ENCODE measurements at places on chromosomes 16 and 17.

GRCh38 chr17:2821868-2822267 lies 25.6 kb downstream of the RAP1GAP2 start:
- DNase-seq: no peak

GRCh38 chr17:3621146-3621720 lies 12.0 kb upstream of the TRPV1 start:
- no peak for DNase-seq

DNA sequence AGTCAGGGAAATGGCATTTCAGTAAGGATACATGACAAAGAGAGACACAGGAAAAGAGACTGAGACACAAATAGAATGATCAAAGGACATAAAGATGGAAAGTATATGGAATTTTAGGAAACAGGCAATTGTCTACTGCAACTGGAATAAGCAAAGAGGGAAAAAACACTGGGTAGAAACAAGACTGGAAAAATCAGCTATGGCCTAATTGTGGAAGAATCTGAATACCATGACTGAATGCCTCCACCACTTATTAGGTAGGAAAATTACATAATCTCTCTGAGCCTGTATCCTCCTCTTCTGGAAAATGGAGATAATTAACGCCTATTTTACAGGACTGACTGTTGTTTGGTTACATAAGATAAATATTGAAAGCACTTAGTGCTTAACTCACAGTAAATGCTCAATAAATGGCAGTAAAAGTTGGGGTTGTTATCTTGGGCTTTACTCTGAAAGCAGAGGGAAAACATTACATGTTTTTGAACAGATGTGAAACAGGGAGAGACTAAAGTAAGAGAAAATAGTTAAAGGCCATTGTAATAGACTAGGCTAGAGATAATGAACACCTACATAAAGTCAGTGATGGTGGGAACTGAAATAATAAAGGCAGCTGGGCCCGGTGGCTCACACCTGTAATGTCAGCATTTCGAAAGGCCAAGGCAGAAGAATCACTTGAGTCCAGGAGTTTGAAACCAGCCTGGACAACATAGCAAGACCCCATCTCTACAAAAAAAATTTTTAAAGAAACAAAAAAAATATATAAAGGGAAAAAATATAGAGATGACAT lies 63.5 kb upstream of the C17orf78 start:
- DNase-seq: no peak

DNA sequence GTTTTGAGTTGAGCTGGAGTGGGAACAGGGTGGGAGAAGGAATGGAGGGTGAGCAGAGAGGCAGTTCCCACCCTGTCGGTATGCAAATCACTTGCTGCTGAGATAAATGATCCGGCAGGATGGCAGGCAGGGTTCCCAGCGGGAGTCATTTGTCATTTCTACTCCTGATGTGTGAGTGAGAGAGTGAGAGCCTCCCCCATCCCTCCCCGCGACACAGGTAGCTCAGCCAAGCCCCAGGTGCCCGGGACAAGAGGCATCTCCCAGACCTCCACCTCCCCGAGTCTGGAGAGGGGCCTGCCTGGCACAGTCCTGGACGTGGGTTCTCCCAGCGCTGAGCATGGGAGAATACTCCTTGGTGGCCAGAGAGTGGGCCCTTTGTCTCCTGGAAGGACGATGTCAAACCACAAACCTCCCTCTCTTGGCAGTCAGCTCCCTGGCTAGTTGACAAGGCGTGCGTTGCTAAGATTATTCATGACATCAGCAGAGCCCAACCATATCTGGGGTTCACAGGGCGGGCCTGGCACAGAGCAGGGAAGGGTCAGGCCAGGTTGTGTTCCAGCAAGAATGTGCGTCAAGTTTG lies 33.7 kb upstream of the TNRC6C start:
- DNase-seq: no peak

DNA sequence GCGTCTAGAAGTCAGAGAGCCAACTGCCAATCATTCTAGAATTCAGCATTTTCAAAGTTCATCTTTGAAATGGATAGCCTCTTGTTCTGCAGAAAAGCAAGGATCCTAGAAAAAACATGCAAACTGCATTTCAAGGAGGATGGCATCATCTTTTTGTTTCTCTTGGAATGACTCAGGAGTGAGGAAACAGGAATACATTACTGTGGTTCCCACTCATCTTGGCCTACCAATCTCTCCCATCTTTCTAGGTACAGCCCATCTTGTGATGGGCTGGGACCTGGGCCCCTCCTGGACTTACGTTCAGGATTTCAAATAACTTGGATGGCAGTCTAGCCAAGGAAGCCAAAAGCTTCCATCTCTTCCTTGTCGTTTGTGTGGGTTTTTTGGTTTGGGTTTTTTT lies 363.4 kb downstream of the CDH13 start:
- DNase-seq: no peak

GRCh38 chr17:39754958-39755553 lies 17.3 kb downstream of the GRB7 start:
- no peak for DNase-seq

GRCh38 chr17:28908640-28909167 lies 5.8 kb upstream of the DHRS13 start:
- DNase-seq: no peak
